NCI-H1105 (cell line): ENCODE measurements at places on chromosomes 16 and 17.
A peak's percentile ranks its signal among the peaks of the same experiment; 100 is the strongest.

GRCh38 chr16:75319513-75320411 lies 68.3 kb upstream of the BCAR1 start:
- DNase-seq = no peak

- no peak for DNase-seq
These were observed 5.5 kb upstream of the MED11 start for GRCh38 chr17:4725646-4726310.

GRCh38 chr17:82400830-82401229 lies 17.3 kb upstream of the HEXD start:
- no peak for DNase-seq

DNA sequence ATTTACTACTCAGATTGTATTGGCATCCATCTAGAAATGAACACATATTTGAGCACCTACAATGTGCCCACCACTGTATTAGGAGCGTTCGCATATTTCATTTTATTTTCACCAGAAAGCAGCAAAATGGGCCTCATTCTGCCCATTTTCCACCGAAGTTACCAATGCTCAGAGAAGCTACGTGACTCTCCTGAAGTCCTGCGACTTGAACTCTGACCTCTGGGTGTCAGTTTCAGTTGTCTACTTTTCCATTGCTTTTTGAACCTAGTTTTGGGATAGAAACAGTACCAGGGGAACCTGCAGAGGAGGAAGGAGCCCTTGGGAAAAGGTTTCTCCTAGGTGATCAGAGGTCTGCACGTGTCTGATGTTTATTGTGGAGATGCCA lies 139.1 kb upstream of the SDK2 start:
- no peak for DNase-seq

DNA sequence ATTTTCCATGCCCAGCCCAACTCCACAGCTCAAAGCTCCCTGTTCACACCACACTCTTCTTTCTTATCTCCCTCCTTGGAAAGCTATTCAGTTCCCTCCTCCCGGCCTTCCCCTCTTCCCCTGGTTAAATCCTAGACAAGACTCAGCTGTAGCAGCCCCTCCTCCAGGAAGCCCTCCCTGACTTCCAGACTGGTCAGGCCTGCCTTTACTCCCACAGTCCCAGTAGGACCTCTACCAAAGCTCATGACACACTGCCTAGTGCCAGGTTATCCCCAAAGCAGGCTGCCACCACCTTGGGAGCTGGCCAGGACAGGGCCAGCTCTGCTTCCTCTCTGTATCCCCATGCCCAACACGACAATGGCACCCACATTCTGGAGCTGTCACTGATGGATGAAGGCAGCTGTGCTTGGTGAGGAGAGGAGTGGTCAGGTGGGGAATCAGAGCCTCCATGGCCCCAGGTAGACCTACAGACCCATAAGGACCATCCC lies 50.0 kb downstream of the BEAN1 start:
- DNase-seq = no peak

- peak; percentile 58 for DNase-seq
These were observed at the start of gene RAD51D for GRCh38 chr17:35119370-35120165. Gene RAD51D, minus strand, starts transcription at chr17:35119860. Its CDS starts 247 bp downstream, at chr17:35119613.

DNA sequence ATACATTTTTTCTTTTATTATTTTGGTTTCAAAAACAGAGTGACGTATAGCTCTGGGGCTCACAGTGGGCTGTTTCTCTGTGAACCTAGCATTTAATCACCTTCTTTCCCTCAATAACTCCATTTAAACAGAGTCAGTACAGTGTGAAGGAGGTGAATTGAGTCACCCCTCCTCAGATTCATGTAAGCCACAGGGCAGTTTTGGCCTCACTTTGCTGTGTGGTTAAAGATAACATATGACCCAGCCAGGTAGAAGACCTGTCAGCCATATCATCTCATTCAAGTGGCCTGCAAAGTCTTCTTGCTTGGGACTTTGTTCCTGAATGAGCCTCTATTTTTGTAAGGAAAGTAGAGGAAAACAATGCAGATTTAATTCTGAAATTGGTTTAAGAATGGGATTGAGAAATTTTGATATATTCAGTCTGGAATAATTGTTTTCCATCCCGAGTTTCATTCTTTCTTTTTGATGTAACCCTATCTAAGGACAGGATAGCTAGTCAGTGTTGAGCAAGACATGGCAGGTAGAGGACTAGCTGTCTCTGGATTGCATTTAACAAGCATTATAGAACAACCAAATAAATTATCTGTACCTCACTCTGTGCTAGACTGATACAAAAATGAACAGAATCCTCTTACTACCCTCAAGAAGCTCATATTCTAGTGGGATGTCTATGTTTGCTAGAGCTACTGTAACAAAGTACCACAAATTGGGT lies 13.1 kb downstream of the MAP2K6 start:
- DNase-seq = no peak

GRCh38 chr16:73280388-73280787 lies 232.5 kb upstream of the ZFHX3 start:
- DNase-seq = no peak

DNA sequence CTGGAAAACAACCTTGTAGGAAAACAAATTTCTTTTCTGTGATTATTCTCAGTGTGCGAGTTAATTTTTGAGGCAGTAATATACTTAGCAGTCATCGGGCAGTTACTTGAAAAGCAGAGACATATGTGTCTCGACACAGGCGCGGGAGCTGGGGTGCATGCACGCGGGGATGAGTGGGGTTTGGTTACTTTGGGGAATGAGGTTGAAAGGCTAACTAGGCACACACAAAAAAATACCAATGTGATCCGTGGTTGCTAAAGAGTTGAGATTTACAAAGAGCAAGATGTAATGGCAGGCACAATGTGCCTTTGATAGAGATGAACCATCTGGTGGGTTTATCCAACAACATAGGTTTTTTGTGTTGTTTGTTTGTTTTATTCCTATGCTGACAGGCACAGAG lies 703.8 kb upstream of the EEF2KMT start:
- DNase-seq = no peak

GRCh38 chr17:34851961-34852540 lies 109.2 kb downstream of the CCT6B start:
- DNase-seq = no peak

- DNase-seq = no peak
These were observed 51.5 kb downstream of the GSG1L start for GRCh38 chr16:28011971-28012445.

DNA sequence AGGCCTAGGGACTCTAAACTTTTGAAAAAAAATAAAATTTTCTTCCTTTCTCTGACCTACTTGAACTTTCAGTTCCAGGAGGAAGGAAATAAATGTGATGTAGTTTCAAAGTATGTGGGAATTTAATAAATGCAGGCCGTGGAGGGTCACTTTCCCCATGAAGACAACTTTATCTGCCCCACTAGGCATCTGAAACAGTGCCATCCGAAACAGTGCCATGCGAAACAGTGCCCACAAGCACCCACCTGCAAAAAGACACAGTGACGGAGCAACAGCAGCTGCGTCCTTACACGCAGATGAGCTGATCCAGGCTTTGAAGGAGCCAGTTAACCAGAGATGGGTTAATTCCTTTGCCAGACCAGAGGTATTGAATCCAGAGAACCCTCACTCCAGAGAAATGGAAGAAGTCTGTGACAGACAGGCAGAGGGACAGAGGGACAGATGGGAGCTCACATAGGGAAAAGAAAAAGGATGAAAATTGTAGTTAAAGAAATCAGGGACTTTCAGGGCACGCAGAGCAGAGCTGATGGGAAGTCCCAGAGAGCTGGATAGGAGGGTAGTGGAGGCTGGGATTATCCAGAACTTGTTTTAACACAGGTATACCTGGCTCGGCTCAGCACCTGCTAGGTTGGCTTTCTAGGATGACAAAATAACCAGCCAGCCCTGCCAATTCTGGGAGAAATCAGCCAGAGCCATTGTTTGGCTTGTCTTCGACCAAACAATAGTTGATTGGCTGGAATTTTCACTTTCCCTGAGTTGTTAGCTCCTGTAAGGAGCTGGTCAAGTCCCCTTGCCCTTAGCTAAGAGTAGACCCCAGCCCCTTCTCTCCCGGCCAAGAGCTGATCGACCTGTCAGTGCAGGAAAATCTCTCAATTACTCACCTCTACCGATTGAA lies 17.1 kb upstream of the HOXB13 start:
- no peak for DNase-seq

DNA sequence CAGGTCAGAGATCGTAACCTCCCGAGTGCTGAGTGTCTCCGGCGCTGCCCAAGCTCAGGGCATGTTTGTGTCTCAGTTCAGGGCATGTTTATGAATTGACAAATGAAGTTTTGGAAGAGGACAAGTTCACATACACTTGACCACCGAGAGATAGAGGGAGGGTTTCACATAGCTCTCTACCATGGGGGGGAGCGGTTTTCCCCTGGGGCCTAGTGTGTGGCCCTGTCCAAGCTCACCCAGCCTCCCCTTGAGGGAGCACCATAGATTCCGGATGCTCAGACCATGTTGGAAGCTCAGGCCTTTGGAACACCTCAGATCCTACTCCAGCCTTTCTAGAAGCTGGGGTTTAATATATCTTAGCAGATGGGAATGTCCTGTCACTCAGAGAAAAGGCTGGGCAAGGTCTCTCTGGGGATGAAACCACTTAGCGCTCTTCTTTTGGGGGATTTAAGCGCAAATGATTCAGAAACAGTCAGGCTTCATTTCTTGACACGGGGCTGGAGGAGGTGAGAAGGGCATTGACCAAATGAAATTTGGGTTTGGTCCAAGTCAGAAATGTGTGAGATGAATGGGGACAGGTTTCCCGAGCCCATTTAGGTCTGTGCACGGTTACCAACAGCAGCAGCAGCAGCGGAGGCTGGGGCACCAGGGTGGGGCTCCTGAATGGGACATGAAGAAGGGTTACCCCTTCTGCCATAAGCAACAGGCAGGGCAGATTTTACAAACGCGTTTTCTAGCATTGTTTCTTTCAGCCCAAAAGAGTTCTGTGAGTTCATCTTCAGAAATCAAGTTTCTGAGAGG lies 96.6 kb downstream of the METRNL start:
- DNase-seq = no peak

- no peak for DNase-seq
These were observed 344.4 kb downstream of the CDH13 start for GRCh38 chr16:82971126-82971525.

DNA sequence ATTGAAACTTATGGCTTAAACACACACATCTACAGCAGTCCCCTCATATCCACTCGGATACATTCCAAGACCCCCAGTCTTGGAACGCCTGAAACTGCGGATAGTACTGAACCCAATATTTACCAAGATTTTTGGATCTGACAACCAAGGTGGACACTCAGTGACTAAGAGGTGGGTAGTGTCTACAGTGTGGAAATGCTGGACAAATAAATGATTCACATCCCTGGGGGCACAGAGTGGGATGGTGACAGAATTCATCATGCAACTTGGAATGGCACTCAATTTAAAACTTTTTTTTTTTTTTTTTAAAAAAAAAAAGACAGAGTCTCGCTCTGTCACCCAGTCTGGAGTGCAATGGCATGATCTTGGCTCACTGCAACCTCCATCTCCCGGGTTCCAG lies 54.2 kb upstream of the TRAP1 start:
- DNase-seq = no peak

- no peak for DNase-seq
These were observed 30.4 kb downstream of the SOCS3 start for GRCh38 chr17:78329263-78330059.

GRCh38 chr17:46741122-46741730 lies 77.3 kb downstream of the WNT3 start:
- no peak for DNase-seq

DNA sequence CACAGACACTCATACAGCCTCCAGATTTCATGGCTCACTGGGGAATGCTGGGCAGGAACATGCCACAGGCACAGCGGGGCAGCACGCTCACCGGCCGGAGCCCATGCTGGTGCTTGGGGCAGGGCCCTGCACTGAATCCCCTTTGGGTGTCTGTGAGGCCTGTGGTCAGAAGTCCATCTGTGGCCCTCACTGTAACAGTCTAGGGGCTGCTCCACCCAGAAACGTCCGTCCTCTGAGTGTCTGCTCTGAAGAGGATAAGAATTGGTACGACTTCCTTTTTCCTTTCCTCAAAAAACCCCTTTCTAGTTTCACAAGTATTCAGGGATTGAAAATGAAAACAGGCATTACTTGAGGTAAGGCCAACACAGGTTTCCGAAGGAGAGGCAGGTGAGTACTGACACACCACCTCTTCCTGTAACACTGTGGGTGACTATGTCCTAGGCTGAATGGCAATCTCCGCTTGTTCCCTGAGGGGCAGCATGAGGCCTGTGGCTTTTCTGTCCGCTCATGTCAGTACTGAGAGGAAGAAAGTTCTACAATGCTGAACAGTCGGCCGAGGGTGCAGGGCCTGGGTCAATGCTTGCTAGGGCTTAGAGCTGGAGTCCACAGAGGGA lies 42.5 kb downstream of the TMEM11 start:
- DNase-seq = no peak

DNA sequence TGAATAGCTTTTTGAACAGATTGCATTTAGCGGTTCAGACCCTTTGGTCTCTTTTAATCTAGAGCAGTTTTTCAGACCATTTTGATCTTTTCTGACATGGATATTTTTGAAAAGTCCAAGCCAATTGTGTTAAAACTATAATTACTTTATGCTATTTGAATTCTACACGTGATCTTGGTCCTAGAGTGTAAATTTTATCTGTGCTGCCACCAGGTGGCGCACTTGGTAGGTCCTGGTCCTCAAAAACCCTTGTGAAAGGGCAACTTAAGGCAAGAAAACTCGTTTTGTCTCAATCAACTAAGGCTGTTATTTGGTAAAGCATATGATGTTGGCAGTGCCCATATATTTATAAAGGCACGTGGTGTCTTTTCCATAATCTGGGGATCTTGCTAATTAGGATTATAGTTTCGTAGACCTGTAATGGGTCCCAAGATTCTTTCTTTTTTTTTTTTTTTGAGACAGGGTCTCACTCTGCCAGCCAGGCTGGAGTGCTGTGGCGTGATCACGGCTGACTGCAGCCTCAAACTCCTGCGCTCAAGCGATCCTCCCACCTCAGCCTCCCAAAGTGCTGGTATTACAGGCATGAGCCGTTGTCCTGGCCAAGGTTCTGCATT lies 43.9 kb upstream of the TEX2 start:
- peak; percentile 31 for DNase-seq

GRCh38 chr17:13293421-13293820 lies 275.6 kb upstream of the ELAC2 start:
- no peak for DNase-seq

GRCh38 chr16:73215678-73216377 lies 167.9 kb upstream of the ZFHX3 start:
- DNase-seq = no peak

GRCh38 chr17:34665150-34665806 lies 85.9 kb downstream of the TMEM132E start:
- no peak for DNase-seq

GRCh38 chr17:68399638-68400403 lies 57.5 kb downstream of the WIPI1 start:
- DNase-seq = no peak

GRCh38 chr16:49856672-49857330 lies 889 bp upstream of the ZNF423 start:
- DNase-seq = peak; percentile 37

- DNase-seq = no peak
These were observed 1343.6 kb downstream of the TP53TG3F start for GRCh38 chr16:34802848-34803599.

- no peak for DNase-seq
These were observed 90.6 kb downstream of the AMFR start for GRCh38 chr16:56334761-56335160.

GRCh38 chr17:67819722-67820121 lies 5.6 kb upstream of the BPTF start:
- DNase-seq = no peak
